CD14-positive monocyte (primary cell): ENCODE measurements at places on chromosomes 11 and 22. TPM values are rescaled to one million over a fixed set of nuclear protein-coding genes. Genes with fewer than 3 reads are reported as not detected.

The FGF3 gene
- not detected in 2 replicates for polyA plus RNA-seq

DNA sequence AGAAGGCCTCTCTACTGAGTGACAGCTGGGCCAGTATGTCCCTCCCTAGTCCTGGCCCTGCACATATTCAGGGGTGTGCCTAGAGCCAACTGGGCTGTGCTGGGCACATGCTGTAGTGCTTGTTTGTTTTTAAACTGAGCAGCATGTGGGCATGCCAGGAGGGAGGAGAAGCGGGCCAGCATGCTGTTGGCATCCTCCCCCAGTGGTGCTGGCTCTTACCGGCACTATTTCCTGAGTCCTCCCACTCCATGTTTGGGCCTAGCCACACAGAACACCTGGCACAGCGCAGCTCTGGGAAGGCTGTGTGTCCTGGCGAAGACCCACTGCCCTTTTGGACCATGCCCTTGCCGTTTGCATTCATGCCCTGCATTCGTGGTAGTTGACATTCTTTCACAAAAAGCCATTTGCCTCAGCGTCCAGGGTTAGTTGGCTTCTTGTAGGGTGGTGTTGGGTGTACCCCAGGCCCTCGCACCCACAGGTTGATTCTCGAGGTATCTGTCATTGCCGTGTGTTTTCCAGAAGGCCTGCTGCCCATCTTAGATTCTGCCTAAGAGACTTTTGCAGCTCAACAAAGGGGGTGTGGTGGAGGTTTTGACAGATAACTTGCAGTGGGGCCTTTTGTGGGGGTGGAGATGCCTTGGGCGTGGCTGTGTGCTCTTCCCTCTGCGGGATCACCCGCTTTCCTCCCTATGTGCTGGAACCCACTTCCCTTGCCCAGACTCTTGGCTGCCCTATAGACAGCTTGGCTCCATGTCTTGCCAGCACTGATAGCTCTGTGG, 13.6 kb downstream of the DGCR8 start:
- no peak for DNase-seq

DNA sequence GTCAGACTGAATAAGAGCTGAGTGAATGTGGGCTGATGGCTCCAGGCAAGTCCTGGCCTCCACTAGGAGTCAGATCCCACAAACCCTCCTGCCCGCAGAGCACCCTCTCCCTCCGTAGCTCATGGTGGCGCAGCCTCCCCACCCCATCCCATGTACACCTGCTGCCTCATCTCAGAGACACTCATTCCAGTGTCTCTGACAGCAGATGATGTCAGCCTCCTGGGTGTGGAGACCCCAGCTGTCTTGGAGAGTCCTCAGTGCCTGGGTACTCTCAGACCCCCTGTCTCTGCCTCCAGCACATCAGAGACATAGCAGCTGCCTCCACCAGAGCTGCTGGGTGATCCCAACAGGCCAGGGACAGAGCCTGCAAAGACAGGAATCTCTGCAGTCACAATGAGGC, 9.5 kb downstream of the IGLL5 start:
- no peak for DNase-seq

GRCh38 chr22:35231585-35232084, 25.7 kb upstream of the HMGXB4 start:
- peak; percentile 39 for DNase-seq

The MUC2 gene
- not detected for polyA plus RNA-seq

The IRAG1 gene
- 3.0 TPM for polyA plus RNA-seq

DNA sequence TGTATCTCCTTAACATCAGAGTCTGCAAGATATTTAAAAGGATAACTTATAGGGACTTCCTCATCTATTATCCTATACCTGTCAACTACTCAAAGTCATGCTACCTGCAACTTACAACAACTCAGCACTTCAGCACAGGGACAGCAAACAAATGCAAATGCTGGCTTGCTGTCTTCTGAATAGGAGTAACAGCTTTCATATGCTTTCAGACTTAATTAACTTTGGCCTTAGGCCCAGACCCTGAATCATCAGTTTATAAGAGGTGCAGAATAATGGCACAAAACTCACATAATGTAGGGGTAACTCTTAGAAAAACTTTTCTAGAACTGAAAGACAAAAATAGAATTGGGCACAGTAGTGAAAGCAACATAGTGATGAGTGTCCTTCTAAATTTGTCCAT, 953.4 kb downstream of the DLG2 start:
- no peak for DNase-seq

- DNase-seq, result no peak
Measured at GRCh38 chr11:61297341-61297740, 2.2 kb upstream of the VWCE start.

GRCh38 chr11:56889986-56890385, 98.7 kb upstream of the OR5AK2 start:
- DNase-seq, result no peak

The DDTL gene
- polyA plus RNA-seq, result not detected in 2 replicates
